GM20000 (cell line): ENCODE measurements at places on chromosomes 1 and 21.

DNA sequence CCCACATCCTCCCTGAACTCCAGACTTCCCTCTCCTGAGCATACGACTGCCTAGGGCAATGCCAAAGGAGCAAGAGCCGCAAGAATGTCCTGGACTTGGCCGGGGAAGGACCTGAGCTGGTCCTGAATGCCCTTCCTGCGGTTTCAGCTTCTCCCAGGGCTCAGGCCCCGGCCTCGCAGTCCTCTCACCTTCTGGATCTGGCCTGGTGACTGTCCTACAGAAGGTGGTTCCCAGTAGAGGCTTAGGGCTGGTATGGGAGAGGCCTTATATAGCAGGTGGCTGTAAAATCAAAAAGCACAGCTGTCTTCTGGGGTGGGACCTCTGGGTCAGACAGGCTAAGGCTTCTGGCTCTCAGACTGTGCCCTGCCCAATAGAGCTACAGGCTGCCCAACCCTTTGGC is at the start of gene LYPD8:
Gene LYPD8 (minus strand): TSS at position 243 of the 400 bp plus-strand sequence. CDS start 4,678 bp downstream, outside the sequence.
- DNase-seq: peak; percentile 7

DNA sequence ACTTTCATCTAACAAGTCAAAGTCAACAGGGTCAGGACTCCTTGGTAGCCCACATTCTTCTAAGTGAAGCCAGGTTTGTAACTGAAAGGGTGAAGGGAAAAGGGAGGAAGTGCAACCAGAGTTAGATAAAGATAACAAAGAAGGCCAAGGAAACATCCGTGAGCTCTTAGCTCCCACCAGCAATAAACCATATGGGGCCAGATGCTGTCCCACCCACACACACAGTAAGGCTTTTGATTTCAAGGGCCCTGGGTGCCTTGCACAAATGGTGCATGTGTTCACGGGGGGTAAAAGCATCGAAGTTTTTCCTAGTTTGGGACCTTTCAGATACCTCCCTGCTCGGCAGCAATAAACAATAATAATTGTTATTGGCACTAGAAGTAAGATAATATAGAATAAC is 5.1 kb upstream of the TIAM1 start:
- no peak for DNase-seq

DNA sequence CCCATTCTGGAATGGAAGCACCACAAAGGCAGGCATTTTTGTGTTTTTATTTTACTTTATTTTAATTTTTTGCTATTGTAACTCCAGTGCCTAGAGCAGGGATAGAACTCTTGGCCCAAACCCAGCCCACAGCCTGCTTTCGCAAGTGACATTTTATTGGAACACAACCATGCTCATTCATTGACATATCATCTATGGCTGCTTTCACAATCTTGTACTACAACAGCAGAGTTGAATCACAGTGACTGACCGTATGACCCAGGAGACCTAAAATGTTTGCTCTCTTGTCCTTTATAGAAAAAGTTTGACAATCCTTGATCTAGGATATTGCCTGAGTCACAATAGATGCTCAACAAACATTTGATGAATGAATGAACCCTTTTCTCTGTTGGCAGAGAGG is 83.9 kb upstream of the ATP1A1 start:
- no peak for DNase-seq

DNA sequence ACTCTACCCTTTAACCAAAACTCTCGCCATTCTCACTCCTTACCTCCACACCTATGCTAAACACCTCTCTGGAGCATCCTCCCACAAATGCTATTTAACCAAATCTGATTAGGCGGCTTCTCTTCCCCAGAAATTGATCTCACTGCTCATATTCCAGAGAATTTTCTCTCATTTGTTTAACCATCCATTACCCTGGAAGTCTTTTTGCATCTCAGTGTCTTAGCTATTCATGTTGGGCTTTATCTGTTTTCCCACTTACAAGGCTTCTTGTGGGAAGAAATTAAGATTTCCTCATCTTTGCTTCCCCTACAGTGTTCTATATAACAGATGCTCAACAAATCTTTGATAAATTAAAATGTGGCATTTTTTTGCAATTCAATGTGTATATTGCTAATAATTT is 45.5 kb downstream of the MYSM1 start:
- DNase-seq: no peak
